ENCODE measurements at places on chromosomes 5 and 9.

DNA sequence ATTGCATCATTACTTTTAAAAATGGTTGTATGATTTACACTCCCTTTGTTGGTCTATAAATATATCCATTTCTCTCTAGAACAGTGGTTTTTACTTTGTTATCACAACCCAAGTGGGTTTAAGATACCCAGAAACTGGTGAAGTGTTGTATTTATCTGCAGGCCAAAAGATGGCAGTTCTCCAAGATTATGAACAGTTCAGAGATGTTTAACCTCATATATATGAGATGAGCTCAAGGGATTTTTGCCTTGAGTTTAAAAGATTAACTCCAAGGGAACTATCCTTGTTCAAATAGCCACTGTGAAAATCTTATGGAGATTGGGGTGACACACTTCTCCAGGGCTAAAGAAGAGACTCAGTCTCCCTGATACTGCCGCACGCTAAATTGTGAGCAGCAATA, 572.6 kb downstream of the TLE4 start:
- DNase-seq: no peak

- no peak for DNase-seq
Observed at GRCh38 chr5:33166522-33166921, 274.2 kb upstream of the TARS1 start.

- no peak for DNase-seq
Observed at GRCh38 chr9:134724912-134725604, 83.5 kb downstream of the COL5A1 start.

DNA sequence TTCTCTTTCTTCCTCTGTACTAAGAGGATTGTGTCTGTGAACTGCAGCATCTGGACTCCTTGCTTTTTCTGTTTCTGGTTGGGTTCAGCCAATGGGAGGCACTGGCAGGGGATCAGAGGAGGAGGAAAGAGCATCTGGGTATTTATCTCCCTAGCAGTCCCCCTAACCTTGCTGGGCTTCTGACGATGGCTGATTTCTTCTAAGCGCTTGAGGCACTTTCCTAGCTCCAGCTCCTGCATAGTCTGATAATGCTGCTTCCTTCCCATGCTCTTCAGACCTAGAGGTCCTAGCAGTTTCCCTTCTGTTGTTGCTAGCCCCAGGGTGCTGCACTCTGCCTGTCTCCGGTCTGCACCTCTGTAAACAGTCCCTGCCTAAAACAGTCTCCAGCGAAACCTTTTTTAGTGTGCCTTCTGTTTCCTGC, 225.1 kb downstream of the PDZD2 start:
- DNase-seq: no peak

DNA sequence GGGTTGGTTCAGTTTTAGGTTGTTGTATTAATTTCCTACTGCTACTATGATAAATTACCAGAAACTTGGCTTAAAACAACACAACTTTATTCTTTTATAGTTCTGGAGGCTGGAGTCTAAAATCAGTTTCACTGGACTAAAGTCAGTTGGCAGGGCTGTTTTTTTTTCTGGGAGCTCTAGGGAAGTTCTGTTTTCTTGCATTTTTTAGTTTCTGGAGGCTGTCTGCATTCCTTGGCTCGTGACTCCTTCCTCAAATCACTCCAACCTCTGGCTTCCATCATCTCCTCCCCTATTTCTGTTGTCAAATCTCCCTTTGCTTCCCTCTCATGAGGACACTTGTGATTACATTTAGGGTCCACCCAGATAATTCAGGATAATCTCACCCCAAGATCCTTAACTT, 51.3 kb upstream of the SUB1 start:
- no peak for DNase-seq

DNA sequence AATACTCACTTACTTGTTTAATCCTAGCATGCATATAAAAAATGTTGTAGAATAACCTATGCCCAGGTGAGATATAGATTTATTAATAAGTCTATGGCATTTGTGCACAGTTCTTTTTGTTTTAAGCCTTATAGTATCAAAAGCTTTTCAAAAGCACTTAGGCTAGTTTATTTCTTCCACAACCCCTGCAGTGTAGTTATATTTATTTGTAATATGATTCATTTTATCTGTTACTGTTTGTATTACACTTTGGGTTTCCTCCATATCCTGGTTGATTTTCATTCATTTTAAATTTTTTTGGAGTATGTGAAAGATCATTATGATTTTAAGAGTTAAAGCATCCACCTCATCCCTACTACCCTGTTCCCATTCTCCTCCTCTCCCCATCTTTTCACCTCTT, 18.8 kb upstream of the ARHGEF28 start:
- DNase-seq: no peak

- no peak for DNase-seq
Observed at GRCh38 chr5:119330367-119331183, 25.2 kb upstream of the TNFAIP8 start.

DNA sequence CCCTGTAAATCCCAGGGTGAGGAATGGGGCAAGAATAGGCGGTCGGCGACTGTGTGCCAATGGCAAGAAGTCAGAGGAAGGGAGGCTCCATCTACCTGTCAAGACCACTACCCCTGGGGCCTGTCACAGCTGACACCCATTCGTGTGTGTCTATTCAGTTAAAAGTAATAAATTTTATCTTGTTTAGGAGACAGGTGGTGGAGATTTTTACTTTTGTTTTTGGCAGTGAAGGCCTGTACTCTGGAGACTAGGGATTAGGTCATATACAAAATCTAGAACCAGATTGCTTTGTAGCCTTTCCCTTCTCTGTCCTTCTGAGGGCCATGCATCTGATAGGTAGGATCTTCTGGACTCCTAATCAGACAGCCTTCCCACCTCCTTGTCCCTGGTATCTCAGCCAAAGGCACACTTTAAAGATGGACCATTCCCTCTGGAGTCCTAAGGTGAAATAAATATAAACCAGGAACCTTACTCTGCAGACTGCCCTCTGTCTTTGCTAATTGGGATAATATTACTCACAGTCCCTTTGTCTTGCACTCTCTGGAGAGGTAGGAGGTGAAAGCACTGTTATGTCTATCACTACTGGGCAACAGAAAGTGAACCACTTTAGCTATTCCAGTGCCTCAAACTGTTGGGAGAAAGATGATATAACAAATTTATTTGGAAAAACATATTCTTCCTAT, 213.2 kb upstream of the ACTBL2 start:
- DNase-seq: no peak

DNA sequence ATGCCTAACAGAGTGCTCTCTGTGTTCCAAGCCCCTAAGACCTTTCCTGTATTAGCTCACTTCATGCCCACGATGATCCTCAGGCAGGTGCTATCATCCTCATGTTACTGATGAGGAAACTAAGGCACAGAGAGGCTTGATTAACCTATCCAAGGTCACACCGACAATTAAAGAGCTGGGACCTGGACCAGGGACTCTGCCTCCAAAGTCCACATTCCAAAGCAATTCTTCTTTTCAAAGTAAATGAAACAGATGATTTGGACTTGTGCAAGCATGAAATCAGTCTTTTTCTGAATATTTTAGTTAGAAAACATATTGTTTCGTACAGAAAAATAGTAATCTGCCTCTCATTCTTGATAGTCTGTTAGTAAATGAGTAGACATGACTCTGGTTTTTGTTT, 18.1 kb upstream of the RASEF start:
- DNase-seq: no peak

GRCh38 chr9:70259512-70259802, 679 bp downstream of the SMC5 start:
- DNase-seq: no peak

- DNase-seq: no peak
Observed at GRCh38 chr9:92605224-92605623, 64.7 kb downstream of the IPPK start.

GRCh38 chr9:137666513-137666822, 47.7 kb downstream of the EHMT1 start:
- no peak for DNase-seq

- no peak for DNase-seq
Observed at GRCh38 chr9:121746411-121746810, 95.0 kb downstream of the DAB2IP start.

DNA sequence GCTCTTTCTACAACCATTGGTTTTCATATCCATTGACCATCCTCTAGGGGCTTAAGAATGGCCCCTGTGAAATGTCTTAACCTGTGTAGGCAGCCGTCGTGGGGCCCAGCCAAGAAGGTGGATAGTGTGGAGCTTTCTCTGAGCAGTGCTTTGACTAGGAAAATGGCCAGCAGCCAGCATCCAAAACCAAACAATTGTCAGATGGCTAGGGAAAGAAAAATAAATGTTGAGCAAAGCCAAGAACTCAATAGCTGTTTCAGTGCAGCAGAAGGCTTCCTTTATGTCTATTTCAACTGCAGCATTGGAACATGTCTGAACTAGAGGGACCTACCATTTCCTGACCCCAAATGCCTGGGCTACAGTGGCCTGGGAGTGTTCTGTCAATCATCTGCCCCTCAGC, 374.9 kb downstream of the TLE4 start:
- DNase-seq: peak; percentile 39

- no peak for DNase-seq
Observed at GRCh38 chr5:134227259-134227658, 1.4 kb upstream of the PPP2CA start.

DNA sequence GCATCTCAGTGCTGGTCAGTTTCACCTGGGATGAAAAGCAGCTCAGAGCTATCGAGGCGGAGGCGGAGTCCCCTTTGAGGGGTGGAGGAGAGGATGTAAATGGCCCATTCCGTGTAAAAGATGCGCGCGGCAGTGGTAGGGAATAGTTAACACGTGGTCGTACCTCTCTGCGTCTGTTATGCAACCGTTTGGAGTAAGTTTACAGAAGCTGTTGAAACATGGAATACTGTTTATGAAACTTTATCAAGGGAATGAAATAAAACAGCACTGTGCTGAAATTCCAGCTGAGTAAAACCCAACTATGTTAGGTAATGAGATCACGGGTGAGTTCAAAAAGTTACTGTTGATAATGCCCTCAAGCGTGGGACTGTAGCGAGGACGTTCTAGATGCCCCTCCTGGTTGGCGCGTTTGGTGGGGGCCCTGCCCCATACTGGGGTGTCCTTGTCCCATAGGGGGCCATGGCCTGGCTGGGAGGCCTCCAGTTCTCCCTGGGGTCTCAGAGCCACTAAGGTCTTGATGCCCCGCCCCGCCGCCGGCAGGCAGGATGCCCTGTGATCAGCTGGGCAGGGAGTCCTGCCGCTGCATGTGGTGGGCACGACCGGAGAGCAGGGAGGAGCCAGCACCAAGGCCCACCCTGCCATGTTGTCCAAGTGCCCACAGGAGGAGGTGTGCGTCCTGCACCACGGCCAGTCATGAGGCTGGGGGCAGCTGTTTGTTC, 90.9 kb downstream of the COL5A1 start:
- DNase-seq: no peak

DNA sequence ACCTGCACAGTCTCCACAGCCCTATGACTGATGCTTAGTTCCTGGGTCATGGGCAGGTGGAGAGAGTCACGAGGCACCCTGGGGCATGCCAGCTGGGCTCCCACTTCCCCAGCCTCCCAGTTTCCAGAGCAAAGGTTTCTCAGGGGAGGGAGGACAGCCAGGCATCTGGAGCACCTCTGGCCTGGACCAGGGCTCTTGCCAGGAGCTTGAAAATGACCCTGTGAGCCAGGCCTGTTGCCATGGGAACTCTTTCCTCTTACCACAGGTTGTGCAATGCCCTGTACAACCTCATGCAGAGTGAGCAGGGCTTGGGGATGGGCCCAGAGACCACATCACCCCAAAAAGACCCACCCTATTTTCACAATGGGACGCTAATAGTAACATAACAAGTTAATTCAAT, 113.1 kb downstream of the PSD2 start:
- no peak for DNase-seq

DNA sequence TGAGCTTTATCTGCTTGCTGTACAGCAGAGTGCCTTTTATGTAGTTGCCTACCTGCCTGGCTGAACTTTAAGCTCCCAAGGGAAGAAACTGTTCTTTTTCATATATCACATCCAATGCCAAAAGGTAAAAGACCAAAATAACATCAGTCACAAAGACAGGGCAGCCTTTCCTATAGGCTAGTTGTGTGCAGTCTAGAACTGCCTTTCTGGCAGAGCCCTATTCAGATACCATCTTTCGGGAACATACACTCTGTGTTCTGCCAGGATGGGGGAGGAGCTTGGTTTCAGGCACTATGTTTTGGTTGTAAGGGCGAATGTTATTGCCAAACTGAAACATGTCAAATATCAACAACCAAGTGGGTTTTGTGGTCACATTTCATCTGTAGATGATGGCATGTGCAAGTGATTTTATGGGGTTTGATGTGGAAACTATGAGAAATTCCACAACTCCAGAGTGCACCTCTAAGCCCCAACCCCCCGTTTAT, 314.5 kb downstream of the ADGRV1 start:
- no peak for DNase-seq

DNA sequence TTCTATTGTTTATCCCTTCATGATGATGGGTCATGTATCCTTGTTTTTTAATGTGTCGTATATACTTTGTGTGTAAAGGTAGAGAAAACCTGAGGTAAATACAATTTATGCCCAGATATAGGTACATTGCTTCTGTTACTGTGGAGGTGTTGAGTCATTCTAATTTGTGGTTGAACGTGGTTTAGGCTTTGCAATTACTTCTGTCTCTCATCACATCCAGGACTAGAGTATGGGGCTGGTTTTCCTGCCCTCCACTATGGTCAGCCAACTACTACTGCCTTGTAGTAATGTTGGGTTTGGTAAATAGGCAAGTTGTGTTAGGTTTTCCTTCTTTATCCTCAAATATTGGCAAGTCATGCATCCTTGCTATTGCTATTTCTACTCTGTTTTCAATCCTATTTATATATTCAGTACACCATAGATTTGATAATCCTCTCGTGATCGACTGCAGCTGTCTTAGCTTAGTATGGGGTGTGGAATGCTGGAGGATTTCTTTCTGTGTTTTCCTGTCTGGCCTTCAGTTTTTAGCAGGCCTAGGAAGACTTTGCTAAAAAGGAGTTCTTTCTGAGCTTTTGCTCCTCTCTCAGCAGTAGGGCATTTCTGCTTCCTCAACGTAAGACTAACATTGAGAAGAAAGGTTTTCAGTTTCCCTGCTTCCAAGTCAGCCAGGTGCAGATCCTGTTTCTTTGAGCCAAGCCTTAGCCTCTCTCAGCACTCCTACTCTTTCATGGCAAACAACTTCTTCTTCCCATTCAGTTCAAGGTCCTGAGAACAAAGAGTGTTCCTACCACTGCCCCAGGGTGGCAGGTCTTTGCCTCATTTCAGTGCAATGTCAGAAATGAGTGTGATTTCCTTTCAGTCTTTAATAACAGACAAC, 844.4 kb upstream of the CDH18 start:
- DNase-seq: no peak

DNA sequence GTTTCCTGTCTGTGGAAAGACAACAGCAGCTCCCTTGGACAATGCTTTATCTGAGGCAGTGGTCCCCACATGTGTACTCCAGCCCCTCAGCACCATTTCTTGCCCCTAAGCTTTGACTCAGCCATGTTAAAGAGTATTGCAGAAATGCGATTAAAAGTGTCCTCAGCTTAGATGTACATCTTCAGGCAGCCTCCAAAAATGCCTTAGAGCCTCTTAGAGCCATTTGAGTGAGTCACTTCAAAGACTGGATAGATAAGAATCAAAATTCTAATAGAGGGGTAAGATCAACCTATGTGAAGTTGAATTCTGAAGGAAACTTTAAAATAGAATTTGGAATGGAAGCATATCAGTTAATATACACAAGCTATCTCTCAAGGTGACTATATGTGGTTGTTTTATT, 296.3 kb downstream of the ADAMTS6 start:
- no peak for DNase-seq

Measured in NCI-H1694 (cell line).